ENCODE measurements at places on chromosomes 11 and 22. TPM values are rescaled to one million over a fixed set of nuclear protein-coding genes. Genes with fewer than 3 reads are reported as not detected.

Gene BEST1
- 11.1 TPM for total RNA-seq

DNA sequence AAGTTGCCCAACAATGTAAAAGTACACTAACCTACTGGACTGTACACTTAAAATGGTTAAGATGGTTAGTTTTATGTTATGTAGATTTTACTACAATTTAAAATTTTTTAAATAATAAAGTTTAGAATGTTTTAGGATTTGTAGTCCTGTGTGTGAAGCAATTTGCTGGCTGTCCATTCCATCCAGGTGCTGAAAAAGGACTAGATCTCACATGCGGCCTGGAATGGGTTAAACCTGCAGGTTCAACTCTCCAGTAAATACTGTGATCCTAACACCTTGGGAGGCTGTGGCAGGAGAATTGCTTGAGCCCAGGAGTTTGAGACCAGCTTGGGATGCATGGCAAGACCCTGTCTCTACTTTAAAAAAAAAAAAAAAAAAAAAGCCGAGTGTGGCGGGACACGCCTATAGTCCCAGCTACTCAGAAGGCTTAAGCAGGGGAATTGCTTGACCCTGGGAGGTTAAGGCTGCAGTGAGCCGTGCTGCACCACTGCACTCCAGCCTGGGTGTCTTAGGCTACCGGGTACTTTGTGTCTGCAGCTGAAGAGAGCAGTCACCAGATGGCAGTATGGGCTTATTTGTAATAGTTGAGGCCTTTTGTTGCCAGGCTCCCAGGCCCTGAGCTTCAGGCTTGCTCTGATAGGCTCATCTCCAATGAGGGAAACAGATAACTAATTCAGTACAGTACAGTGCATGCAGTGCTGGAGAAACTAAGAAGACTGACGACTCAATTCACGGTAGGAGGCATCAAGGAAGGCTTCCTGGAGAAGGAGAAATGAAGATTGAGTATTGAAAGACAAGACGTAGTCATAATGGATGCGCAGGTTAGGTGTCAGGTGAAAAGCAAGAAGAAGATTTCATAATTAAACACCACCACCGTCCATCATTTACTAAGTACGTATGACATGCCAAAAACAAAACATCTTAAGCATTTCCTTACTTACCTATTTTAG is 64.7 kb upstream of the ASPHD2 start:
- DNase-seq = peak; percentile 31
- no peaks in the 10 kb centered on the region for H3K36me3 ChIP-seq
- H3K4me1 ChIP-seq = no peaks in the 10 kb centered on the region
- H3K27me3 ChIP-seq = no peaks in the 10 kb centered on the region

DNA sequence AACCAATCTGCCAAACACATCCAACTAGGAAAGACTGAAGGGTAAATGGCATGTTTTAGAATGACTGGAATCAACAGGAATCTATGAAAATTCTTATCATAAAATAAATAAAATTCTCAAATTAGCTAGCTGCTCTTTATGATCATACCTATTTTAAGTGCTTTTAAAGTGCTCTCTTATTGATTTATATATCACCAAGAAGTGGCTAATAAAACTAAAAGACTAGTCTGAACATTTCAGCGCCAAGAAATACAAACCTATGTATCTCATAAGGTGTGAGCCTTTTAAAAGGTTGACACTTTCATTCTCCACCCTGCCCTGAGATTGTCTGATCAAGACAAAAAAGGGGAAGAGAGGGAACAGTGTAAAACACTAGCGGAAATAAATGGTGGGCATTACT is 136.8 kb upstream of the ARHGAP42 start:
- no peaks in the 10 kb centered on the region for H3K27me3 ChIP-seq
- H3K36me3 ChIP-seq = no peaks in the 10 kb centered on the region
- H3K27ac ChIP-seq = no peak overlapping the region
- no peak for DNase-seq

Gene KCTD14
- 4.1 TPM for total RNA-seq

Gene BBOX1
- not detected for total RNA-seq

DNA sequence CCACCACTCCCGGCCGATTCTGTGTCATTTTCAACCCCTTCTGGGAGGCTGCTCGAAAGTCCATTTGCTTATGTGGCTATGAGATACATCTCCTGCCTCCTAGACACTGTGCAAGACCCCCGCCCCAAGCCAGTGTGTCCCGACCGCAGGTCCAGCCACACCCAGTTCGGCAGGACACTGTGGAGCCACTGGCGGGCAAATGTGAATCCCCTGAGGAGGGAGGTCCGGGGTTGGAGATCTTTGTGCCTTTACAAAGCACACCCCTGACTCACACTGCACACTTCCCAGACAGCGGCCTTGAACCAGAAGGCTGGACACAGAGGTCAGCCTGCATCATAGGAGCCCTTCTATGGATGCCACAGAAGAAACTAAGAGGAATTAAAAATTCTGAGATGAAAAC is 17.4 kb downstream of the FXYD6 start:
- no peaks in the 10 kb centered on the region for H3K36me3 ChIP-seq
- peak; percentile 13 for DNase-seq
- no peaks in the 10 kb centered on the region for H3K27me3 ChIP-seq

GRCh38 chr22:42199025-42199424 is 68.4 kb upstream of the CYP2D6 start:
- DNase-seq = no peak
- H3K4me1 ChIP-seq = no peaks in the 10 kb centered on the region
- no peaks in the 10 kb centered on the region for H3K36me3 ChIP-seq
- no peak overlapping the region for H3K27ac ChIP-seq
- H3K27me3 ChIP-seq = no peaks in the 10 kb centered on the region

Gene SLC6A5
- total RNA-seq = not detected

- H3K36me3 ChIP-seq = no peaks in the 10 kb centered on the region
- no peaks in the 10 kb centered on the region for H3K4me1 ChIP-seq
- no peak for DNase-seq
- no peaks in the 10 kb centered on the region for H3K27me3 ChIP-seq
Observed at GRCh38 chr11:75716659-75717058, 979 bp upstream of the MOGAT2 start.

Gene SHANK2
- total RNA-seq = 6.8 TPM

- H3K36me3 ChIP-seq = no peaks in the 10 kb centered on the region
- no peaks in the 10 kb centered on the region for H3K4me1 ChIP-seq
- no peak overlapping the region for H3K27ac ChIP-seq
- H3K27me3 ChIP-seq = no peaks in the 10 kb centered on the region
- DNase-seq = no peak
- H3K4me3 ChIP-seq = no peak overlapping the region
Observed at GRCh38 chr22:42655693-42656092, 6.5 kb upstream of the CYB5R3 start.

Gene TFIP11
- 6.1 TPM for total RNA-seq

DNA sequence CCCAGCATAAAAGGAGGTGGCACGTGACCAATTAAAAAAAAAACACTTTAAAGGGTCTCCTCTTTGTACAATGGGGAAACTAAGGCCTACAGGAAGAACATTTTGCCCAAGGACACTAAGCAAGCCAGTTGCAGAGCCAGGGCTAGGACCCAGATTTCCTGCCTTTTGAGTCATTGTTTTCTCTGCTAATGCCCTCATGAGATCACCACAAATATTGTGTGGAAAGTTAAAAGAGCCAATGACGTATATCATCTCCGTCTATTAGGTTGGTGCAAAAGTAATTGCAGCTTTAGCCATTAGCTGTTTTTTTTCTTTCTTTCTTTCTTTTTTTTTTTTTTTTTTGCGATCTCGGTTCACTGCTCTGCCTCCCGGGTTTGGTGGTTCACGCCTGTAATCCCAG is 24.1 kb upstream of the LRRC32 start:
- H3K27ac ChIP-seq = no peak overlapping the region
- H3K36me3 ChIP-seq = no peaks in the 10 kb centered on the region
- no peak overlapping the region for H3K4me3 ChIP-seq
- DNase-seq = no peak
- H3K4me1 ChIP-seq = no peaks in the 10 kb centered on the region

DNA sequence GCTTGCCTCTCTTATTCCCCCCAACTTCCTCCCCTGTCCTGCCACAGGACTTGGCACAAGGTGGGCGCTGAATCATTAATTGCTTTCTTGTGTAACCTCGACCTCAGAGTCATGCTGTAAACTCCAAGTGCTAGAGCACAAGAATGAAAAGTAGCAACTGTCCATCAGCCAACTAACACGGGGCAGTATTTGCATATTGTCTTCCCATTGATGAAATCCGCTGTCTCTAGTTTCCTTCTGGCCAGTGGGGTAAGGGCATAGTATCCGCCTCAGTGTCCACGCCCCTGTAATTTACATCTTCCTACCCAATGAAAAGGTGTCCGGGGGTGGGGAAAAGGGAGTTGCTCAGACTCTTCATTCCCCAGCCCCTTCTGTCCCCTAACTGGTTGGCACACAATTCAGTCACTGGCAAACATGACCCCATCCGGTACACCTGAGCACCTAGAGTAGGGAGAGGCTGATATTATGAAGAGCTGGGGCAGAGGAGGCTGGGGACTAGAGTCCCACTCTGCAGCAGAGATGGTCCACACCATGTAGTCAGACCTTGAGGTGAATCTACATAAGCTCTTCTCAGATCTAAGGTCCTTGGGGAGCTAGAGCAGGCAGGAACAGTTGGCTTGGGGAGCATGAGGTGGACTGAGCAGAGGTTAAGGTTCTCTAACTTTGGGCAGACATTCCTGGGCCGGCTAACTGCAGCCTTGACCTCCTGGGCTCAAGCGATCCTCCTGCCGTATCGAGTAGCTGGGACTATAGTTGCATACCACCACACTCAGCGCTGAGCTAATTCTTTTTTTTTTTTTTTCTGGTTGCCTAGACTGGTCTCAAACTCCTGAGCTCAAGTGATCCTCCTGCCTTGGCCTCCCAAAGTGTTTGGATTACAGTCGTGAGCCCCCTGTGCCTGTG is 6.8 kb upstream of the GGA1 start:
- no peak overlapping the region for H3K27ac ChIP-seq
- no peaks in the 10 kb centered on the region for H3K36me3 ChIP-seq
- H3K27me3 ChIP-seq = no peaks in the 10 kb centered on the region
- H3K4me3 ChIP-seq = no peak overlapping the region

- H3K4me3 ChIP-seq = no peak overlapping the region
- H3K36me3 ChIP-seq = no peaks in the 10 kb centered on the region
- no peaks in the 10 kb centered on the region for H3K27me3 ChIP-seq
- H3K27ac ChIP-seq = no peak overlapping the region
- no peaks in the 10 kb centered on the region for H3K4me1 ChIP-seq
- no peak for DNase-seq
Observed at GRCh38 chr11:55697817-55698216, 35.8 kb downstream of the OR4C6 start.

- no peaks in the 10 kb centered on the region for H3K36me3 ChIP-seq
- no peaks in the 10 kb centered on the region for H3K4me1 ChIP-seq
- DNase-seq = no peak
Observed at GRCh38 chr22:43820651-43821305, 8.7 kb upstream of the EFCAB6 start.

Gene COPB1
- 79.1 TPM for total RNA-seq

- no peak overlapping the region for H3K4me3 ChIP-seq
- H3K36me3 ChIP-seq = no peaks in the 10 kb centered on the region
- no peak for DNase-seq
- no peaks in the 10 kb centered on the region for H3K4me1 ChIP-seq
Observed at GRCh38 chr22:22036588-22036987, 54.0 kb upstream of the TOP3B start.

GRCh38 chr11:103433386-103434072 is 324.3 kb downstream of the DYNC2H1 start:
- no peak for DNase-seq
- no peak overlapping the region for H3K4me3 ChIP-seq
- H3K27ac ChIP-seq = no peak overlapping the region
- no peaks in the 10 kb centered on the region for H3K27me3 ChIP-seq
- H3K36me3 ChIP-seq = no peaks in the 10 kb centered on the region

GRCh38 chr11:106137758-106138157 is 60.3 kb downstream of the AASDHPPT start:
- no peaks in the 10 kb centered on the region for H3K36me3 ChIP-seq
- no peaks in the 10 kb centered on the region for H3K27me3 ChIP-seq
- DNase-seq = no peak
- no peaks in the 10 kb centered on the region for H3K4me1 ChIP-seq

- no peaks in the 10 kb centered on the region for H3K36me3 ChIP-seq
- H3K27ac ChIP-seq = peak overlapping the region; percentile 73
- DNase-seq = no peak
- no peak overlapping the region for H3K4me3 ChIP-seq
- peaks cover 10% of the 10 kb centered on the region for H3K4me1 ChIP-seq
- H3K27me3 ChIP-seq = no peaks in the 10 kb centered on the region
Observed at GRCh38 chr11:75342966-75343870, 8.2 kb downstream of the ARRB1 start.

DNA sequence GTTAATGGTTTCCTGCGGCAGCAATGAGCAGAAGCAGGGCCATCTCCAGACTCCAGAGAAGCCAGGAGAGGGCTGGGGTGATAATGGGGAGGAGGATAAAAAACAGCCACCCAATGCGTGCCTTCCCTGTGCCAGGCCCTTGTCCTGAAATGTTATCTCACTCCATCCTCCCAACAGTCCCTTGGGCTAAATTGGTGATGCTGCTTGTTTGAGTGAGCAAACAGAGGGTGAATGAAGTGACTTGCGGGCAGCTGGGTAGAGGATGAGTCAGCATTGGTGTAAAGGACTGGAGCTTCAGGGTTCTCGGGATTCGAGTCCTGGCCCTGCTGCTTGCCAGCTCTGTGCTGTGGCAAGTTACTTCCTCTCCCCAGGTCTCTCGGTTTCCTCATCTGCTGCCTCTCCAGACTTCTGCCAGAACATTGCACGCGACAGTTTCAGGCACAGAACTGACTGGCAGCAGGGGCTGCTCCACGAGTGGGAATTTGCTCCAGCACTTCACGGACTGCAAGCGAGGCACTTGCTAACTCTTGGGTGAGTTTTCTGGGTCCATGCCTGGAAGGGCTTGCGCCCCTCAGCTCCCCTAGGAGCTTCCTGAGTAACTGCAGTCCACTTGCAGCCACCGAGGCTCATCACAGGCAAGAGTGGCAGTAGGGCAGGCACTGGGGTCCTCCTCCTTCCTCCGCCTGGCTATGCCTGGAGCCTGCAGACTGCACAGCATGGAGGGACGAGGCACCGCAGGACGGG is at the start of gene P2RY6:
Gene P2RY6, plus strand, starts transcription at position 403 of the 744 bp plus-strand sequence. CDS start 24,181 bp downstream, outside the sequence.
- H3K4me1 ChIP-seq = no peaks in the 10 kb centered on the region
- H3K36me3 ChIP-seq = no peaks in the 10 kb centered on the region
- no peak within 1 kb of the TSS for H3K27ac ChIP-seq
- no peaks in the 10 kb centered on the region for H3K27me3 ChIP-seq
- no peak for DNase-seq
- no peak within 1 kb of the TSS for H3K4me3 ChIP-seq

GRCh38 chr11:88464528-88464927 is 127.0 kb upstream of the CTSC start:
- H3K4me3 ChIP-seq = no peak overlapping the region
- no peaks in the 10 kb centered on the region for H3K36me3 ChIP-seq
- no peaks in the 10 kb centered on the region for H3K4me1 ChIP-seq
- no peak for DNase-seq
- H3K27ac ChIP-seq = no peak overlapping the region
- no peaks in the 10 kb centered on the region for H3K27me3 ChIP-seq
